ENCODE measurements at places on chromosomes 5 and 9.

DNA sequence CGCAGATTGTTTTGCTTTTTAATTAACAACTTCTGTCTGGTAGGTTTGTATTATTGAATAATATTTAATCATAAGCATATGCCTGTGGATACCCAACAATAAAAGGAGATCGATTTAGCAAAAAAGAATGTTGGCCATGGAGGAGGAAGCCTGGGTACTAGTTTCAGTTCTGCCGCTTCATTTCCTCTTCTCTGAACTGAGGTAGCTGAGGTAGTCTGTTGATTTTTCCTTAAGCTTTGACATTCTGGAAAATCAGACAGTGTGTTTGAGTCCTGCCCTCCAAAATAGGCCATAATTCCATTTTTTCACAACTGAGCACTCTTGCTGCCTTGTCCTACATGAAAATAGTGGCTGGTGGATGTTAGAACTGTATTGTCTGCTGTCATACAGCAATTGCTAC is 6.0 kb upstream of the GPR21 start:
- no peak for DNase-seq

- no peak for DNase-seq
These were observed 260.4 kb downstream of the FANCC start for GRCh38 chr9:95057101-95057500.

DNA sequence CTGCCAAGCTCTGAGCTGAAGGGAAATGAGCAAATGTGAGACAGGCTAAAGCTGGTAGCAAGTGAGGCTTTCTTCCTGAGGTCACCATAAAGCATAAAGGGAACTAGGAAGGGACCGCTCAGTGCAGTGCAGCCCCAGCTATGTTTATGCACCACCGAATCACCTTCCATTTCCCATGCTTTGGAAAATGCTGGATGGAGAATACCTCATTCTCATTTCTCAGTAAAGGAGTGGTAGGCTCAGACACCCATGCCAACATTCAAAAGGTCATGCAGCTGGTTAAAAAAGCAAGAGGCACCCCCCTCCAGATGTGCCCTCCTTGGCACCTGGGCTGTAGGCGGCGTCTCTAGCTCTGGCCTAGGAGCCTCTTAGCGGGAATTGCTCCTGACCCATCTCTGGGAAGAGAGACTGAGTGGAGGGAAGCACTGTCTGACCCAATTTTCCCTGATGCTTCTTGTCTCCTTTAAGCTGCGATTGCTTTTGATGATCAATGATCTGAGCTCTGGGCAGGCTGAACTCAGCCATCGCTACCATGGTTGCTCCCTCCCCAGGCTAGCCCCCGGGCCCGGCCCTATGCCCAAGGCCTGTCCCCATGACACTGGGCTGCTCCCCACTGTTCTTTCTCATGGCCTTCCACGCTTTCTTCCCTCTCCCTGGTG is 58.7 kb downstream of the ZNF354C start:
- DNase-seq: no peak

- DNase-seq: no peak
These were observed 100.6 kb downstream of the FSTL4 start for GRCh38 chr5:133511653-133512235.

DNA sequence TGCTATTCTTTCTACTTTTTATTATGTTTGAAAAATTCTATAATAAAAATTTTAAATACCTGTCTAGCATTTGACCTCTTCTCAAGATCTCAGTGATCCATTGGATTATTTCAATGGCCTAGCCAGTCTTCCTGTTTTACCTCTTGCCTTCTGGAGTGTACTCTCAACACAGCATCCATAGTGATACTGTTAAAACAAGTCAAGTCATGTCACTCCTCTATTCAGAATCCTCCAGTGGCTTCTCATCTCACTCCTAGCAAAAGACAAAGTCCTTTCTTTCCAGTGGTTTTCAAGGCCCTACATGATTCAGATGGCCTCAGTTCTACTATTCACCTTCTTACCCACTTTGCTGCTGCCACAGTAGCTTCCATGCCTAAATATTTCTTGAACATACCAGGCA is 1.8 kb downstream of the MARVELD2 start:
- DNase-seq: no peak

DNA sequence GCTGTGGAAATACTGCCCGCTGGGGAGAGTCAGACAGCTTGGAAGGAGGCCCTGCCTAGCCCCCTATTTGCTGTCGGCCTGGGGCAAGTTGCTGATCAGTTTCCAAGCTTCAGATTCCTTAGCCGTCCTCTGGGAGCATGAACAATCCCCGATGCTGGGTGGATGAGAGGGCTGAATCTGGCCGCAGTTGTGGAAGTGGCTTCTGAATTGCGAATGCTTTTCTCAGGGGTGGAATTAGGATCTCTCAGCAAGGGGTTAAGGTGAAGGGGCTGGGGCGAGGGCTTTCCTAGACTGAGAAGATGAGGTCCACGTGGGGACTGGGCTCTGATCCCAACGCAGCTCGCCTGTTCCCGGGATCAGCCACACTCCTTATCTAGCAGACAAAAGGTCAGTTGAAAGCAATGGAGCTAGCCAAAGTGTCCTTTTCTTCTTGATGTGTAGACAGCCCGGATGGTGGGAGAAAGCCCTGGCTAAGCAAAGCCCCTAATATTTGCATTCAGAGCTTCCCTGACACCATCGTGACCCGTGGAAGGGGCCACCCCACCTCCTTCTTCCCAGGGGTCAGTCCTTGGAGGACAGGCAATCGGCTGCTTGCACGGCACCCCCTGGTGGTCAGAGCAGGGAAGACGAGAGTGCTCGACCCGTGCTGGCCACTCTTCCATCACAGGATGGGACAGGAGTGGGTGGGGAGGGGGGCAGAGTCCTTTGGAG is 54.9 kb downstream of the COL15A1 start:
- DNase-seq: peak; percentile 79

DNA sequence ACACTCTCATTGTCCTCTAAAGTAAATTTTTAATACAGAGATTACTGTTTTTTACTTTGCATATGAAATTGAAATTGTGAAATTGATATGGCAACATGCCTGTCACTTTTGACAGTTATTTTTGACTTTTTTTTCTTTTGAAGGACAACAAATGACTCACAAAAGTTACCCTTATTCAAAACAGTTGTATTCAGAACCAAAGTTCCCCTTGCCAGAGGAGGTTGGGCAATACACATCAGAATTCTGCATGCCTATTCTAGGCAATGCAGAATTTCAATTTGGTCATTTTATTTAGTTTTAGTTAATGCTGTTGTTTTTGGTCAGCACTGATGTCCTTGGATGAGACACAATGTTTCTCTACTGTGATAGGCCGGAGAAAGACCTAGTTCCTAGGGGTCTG is 299.1 kb upstream of the PRR16 start:
- DNase-seq: no peak

- no peak for DNase-seq
These were observed 224.7 kb downstream of the FSTL4 start for GRCh38 chr5:133387621-133388020.

DNA sequence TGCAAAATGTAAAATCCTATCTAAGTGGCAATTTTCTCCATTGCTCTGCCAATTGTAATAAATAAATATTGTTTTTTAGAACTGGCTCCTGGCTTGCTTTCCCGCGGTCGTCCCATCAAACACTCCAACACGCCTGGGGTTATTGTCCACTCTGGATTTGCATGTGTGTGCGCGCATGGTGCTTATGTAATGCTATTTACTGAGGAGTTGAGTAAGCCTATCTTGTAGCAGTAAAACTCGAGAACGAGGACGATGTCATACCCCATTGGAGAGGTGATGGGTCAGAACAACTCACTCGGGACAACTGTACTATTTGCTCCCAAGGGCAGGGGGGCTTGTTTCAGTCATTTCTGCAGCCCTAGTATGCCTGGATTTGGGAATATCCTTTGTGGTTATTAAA is 220.9 kb downstream of the PAX5 start:
- no peak for DNase-seq

GRCh38 chr5:167488371-167488770 is 803.1 kb upstream of the WWC1 start:
- DNase-seq: peak; percentile 8

- peak; percentile 26 for DNase-seq
These were observed 101.2 kb downstream of the HMHB1 start for GRCh38 chr5:143913008-143913752.

DNA sequence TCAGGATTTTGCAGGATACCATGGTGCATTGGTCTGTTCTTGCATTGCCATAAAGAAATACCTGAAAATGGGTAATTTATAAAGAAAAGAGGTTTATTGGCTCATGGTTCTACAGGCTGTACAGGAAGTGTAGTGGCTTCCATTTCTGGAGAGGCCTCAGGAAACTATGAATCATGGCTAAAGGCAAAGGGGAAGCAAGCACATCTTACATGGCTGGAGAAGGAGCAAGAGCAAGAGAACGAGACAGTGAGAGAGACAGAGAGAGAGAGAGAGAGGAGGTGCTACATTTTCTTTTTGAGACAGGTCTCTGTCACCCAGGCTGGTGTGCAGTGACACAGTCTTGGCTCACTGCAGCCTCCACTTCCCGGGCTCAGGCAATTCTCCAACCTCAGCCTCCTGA is 43.9 kb downstream of the P4HA2 start:
- DNase-seq: no peak

- DNase-seq: no peak
These were observed at the start of gene F2RL1 for GRCh38 chr5:76818844-76819831. TSS of gene F2RL1 (plus strand) at chr5:76819030. CDS start at chr5:76819183, 153 bp downstream.

DNA sequence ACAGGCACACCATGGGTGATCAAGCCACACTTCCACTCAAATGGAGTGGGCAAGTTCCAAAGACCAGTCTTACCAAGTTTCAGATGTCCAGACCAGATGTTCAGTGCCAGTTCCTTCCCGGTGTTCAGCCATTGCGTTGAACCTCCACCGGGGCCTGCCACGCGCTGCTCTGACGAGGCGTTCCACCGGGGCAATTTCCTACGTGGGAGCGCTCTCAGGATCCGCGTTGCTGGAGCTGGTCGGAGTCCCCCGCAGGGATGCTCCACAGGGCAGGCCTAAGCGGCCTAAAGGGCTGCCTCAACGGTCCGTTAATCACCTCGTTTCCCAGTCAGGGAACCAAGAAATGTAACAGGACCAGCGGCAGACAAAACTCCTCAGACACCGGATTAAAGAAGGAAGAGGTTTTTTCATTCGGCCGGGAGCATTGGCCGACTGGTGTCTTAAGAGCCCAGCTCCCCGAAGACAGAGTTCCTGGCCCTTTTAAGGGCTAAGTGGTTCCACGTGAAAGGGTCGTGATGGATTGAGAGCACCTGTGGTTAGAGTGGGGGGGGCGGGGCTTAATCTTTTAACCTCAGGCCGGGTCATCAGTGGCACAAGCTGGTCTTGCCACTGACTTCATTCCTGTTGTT is 35.7 kb upstream of the PPP1R26 start:
- DNase-seq: no peak
